Head of caudate nucleus (tissue), 42 donors: ENCODE measurements at places on chromosomes 11 and 22.

- no peak for DNase-seq
Observed at GRCh38 chr11:7291100-7291829, 39.6 kb downstream of the SYT9 start.

DNA sequence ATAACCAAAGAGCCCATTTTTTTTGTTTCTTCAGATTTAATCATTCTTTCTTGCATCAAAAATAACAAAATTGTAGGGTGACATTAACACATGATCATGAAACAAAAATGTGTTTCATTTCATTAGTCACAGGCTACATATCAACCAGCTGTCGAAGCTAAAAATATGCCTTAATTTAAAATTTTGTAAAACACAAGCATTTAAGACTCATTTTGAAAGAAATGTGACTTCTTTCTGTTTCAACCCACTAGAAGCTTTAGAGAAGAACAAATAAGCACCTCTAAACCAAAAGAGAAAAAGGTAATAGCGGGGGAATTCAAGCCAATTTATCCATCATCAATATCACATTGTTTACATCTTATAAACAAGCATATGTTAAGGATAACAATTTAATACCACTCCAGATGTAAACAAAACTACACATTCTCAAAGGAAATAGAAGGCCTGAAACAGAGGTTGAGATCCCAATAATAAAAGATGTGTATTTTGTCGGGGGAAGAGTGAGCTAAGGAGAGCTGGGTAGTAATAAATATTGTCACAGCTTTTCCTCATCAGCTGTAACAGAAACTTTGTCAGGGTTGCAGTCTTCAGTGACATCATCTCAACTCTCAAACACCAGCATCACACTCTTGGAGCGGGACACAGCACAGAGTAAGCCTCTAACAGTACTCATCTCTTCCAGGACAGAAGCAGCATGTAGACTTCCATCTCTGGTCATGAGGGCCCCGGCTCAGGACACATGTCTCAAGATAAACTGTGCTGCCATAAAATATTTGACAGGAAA, 42.0 kb downstream of the ALG9 start:
- no peak for DNase-seq

GRCh38 chr11:65516135-65516968, 8.5 kb upstream of the SCYL1 start:
- DNase-seq, result no peak

DNA sequence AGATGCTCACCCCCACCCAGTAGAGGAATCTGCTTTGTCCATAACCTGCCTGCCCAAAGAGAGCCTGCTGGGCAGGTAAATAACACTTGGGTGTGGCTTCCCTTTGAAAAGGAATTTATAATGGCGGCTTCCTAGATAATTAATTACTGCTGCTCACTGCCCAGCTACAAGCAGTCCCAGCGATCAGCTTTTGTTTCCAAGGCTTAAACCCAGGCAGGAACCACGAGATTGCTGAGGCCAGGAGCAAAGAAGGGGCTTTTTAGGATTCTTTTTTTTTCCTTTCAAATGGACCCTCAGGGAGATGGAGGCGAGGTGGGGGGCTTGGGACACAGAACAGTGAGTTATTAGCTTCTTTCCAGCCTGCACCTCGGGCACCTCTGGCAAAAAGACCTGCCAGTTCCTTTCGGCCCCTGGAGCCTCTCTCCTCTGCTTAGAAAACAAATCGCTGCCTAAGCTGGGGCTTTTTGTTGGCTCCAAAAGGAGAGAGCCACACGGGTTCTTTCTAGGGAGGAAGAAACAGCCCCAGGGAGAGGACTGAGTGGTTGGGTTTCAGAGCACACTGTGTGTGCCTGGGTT, 107.2 kb downstream of the TSPAN18 start:
- DNase-seq, result no peak

DNA sequence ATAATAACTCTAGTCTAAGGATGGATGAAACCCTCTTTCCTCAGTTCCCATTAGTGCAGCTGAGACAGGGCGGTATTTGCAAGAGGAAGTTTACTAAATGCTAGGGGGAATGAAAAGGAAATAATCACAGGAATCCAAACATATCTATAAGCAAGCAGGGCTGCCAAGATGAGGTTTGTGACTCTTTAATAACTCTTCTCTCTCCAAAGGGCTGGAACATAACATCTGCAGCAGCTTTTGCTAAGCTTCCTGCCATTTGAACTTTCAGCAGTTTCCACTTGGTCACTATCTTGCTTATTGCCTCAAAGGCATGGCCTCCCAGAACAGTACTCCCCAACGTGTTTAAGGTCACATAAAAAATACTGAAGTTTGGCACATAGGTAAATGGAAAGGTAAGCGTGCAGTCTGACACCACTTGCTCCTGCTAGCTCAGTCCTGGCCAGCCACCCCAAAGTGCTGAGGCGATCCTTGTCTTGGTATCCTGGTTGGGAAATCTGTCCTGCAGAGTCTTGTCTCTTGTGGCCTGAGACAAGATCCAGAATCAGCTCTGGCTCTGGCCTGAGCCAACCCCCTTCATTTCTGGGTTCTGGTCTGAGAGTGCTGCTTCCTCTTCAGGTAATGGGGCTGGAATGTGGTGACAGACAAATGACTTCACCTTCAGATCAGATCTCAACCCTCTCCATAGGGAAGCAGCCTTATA, 81.8 kb downstream of the KCNC1 start:
- no peak for DNase-seq

DNA sequence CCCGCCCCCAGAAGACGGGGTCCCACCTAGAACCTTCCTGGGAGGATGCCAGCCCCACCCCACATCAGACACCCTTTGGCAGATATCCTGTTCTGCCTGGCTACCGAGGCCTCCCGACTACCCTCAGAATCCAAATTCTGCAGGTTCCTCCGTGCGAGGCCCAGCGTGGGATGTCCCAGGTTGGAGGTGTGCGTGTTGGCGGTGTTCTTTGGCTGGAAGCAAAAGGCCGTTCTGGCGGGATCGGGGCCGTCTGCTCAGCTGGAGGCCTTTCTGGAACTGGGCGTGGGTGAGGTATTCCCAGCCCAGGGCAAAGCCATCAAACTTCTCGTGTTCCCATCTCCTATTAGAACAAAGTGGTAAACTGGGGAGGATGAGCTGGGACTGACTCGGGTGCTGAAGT, 32.6 kb downstream of the NUP50 start:
- no peak for DNase-seq

DNA sequence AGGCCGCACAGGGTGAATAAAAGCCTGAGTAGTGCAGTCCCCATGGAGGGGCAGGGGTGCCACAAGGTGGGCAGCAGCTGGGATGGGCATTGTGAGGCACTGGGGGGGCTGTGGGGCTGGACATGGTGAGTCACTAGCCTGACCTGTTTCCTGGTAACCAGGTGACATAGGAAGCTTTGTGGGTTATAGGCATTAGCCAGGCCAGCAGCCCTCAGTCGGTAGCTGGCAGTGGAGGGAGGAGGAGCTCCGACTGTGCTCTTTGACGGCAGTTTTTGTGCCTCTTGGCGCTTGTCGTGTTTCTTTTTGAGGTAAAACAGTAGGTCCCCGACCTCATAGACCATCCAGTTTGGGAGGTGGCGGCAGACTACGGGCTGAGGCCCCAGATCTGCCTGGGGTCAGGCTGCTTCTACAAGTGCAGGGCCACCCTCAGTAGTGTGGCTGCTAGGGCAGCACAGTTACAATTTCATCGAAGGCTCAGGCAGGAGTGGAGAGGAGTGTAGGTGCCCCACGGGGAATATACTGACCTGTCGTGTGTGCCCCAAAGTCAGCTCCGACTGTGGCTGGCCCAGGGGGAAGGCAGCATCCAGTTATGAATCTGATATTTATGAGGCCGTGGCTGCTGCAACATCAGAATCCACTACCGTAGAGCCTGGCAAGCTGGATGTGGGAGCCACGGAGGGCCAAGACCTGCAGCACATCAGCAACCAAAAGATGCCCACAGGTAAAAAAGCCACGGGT, 107.7 kb downstream of the CRYBB2 start:
- no peak for DNase-seq

GRCh38 chr22:26143806-26144325, 25.4 kb upstream of the SEZ6L start:
- DNase-seq, result no peak

DNA sequence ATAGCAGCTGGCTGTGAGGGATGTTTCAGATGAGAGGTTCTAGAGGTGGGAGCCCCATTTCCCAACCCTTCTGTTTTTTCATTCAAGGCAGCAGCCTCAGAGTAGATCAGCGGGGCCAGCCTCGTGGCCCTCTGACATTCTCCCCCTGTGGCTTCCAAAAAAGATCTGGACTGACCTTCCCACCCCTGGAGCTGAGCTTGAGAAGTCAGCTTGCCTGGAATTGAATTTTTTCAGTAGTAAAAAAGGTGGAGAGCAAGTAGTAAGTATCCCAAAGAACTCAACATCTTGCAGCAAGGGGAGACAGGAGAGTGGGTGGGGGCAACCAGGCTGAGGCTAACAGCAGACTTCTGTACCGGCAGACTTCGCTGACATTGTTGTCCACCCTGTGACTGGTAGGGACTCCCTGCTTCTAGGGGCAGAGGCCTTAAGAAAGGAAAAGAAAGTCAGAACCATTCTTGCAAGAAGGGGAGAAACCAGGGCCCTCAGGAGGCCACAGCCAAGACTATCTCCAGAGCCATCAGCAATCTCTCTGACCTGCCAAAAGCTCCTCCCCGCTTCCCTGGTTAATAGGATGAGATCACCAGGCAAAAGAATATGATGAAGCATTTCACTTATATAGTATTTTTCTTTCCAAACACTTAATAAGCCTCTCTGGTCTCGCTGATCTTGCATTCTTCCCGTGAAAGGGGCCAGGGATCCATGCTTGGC, 2.0 kb upstream of the GRIK4 start:
- DNase-seq, result no peak

- no peak for DNase-seq
Observed at GRCh38 chr11:126868741-126869140, 131.8 kb downstream of the KIRREL3 start.
